DND-41 (cell line): ENCODE measurements at places on chromosomes 6 and 20.

- no peak for DNase-seq
These were observed 18.3 kb downstream of the MARCKS start for GRCh38 chr6:113875470-113875869.

DNA sequence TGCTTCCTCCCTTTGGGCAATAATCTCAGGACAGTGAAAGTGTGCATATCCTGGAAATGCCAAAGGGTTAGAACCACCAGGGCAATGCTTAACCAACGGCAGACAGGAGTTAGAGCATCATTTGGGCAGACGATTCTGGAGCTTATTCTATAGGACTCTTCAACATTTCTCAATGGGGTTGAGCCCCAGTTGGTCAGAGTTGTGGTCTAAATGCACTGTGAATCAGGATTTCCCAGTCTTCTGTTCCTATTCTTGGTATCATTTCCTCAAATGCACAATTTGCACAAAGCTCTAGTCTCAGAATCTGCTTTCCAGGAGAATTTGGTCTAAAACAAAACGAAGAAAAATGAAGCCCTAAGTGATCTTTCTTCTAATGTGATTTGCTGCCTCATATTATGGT, 389.6 kb upstream of the JAG1 start:
- DNase-seq: no peak

- DNase-seq: peak; percentile 92
These were observed 14.5 kb downstream of the BCL2L1 start for GRCh38 chr20:31707994-31708735.

GRCh38 chr6:78476561-78476960, 390.8 kb upstream of the IRAK1BP1 start:
- DNase-seq: no peak
